ENCODE measurements at places on chromosomes 5 and 9.

DNA sequence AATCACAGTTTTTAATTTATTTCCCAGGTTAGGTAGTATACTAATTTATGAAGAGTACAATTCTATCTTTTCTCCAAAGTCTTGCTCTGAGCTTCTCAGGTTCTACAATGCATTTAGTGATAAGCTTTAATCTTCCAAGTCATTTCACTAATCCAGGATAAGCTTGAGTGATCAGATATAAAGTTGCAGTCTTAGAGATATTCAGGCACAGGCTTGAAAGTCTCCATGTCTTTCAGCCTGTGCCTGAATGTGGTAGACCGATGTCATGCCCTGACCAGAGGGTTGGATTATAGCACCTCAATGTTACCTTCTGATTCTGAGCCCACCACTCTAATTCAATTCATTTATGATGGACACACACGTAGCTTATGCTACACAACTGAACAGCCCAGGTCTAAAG, 3.2 kb downstream of the CRHBP start:
- no peak for DNase-seq

DNA sequence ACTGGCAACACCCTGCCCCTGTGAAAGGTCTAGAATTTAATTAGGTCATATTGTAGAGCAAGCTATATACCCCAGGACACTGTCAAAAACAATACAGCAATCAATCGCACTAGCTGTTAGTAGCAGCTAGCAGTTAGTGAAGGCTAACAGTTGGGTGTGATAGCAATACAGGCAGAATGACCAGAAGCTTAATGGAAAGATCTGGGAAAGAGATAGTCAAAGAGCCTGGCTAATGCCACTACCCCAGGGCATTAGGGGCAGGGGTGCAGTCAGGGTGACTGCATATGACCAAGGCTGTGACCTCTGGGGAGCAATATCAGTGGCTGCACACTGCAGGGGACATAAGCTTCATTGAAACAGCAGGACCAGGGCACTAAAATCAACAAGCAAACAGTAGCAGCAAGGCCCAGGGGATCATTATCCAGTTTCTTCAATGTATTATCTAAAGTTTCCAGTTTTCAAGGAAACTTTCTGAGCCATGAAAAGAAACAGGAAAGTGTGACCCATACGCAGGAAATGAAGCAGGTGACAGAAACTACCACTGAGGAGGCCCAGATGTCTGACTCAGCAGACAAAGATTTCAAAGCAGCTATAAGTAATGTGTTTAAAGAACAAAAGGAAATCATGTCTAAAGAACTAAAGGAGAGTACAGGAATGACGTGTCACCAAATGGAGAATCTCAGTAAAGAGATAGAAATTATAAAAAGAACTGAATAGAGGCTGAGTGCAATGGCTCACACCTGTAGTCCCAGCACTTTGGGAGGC, 82.4 kb downstream of the ZNF354C start:
- DNase-seq = no peak

GRCh38 chr5:158543539-158544387, 556.0 kb downstream of the EBF1 start:
- no peak for DNase-seq

GRCh38 chr9:137128158-137128861, 10.6 kb upstream of the GRIN1 start:
- no peak for DNase-seq

DNA sequence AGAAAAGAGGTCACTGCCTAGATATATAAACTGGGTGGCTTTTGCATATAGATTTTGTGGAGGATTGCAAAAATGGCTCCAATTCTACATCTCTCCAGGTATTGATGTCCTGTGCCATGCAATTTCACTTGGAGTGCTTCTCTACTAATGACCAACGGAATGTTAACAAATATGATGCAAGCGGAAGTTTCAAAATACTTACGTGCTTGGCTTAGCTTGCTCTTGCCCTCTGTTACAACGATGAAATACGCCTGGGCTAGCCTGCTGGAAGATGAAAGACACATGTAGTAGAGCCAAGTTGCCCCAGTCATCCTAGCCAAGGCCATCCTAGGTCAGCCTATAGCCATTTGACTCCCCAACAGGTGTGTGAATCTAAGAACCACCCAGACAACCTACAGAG, 3.6 kb upstream of the POC5 start:
- DNase-seq = no peak

GRCh38 chr5:141654298-141654697, 3.1 kb upstream of the FCHSD1 start:
- no peak for DNase-seq

Measured in CD4-positive, alpha-beta T cell treated with Interleukin-15 for 4 hours (primary cell).